ENCODE measurements at places on chromosomes 6 and 20. TPM values are rescaled to one million over a fixed set of nuclear protein-coding genes. Genes with fewer than 3 reads are reported as not detected.

CEP43 gene
- total RNA-seq, result 13.8 TPM

MYBL2 gene
- total RNA-seq, result 8.4 TPM

NINL gene
- total RNA-seq, result 6.3 TPM

IYD gene
- total RNA-seq, result not detected

WFDC12 gene
- total RNA-seq, result not detected

Data from melanocyte of skin (primary cell).